Dorsolateral prefrontal cortex (tissue), 122 donors: ENCODE measurements at places on chromosomes 12 and 14.

DNA sequence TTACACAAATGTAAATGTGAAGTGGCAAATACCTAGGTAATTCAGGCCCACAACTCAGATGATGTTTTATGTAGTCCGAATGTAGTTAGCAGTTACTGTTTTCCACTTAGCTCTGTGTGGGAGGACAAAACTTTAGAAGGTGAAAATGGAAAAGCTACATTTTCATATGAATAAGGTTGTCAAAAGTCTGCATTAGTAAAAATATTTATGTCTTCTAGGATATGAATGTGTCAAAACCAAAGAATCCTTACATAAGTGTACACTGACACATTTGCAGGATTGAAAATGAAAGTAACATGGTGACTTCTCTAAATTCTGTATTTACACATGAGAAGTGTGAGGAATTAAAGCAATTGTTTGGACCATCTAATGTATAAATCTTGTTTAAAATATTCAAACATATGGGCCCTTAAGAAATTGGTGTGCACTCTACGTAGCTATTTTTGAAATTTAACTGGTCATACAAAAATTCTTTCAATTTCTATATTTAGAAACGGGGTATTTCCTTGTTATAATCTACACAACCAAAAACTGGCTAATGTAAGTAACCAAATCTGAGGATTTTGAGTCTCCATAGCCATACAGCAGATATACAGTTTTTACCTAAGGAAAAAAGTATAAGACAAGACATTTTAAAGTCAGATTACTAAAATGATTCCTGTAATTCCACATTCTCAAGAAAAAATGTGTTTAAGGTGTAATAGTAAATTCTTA is 5.4 kb downstream of the CDKN1B start:
- DNase-seq: no peak

DNA sequence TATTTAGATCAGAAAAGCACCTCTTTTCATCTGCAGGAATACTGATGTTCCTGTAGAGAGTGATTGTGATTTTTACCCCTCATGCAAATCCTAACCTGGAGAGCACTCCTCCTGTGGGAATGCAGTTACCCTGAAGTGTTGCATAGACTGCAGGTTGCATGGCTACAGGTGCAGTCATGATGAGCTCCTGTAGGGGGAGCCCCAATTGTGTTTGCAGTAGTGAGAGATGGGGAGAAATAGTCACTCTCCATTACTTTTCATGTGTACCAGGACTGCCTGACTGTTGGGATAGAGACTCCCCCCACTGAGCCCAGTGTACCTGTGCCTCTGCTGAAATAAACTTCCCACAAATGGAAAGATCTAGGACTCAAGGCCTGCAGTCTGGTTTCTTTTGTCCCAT is 1086.5 kb downstream of the SLC6A15 start:
- no peak for DNase-seq

DNA sequence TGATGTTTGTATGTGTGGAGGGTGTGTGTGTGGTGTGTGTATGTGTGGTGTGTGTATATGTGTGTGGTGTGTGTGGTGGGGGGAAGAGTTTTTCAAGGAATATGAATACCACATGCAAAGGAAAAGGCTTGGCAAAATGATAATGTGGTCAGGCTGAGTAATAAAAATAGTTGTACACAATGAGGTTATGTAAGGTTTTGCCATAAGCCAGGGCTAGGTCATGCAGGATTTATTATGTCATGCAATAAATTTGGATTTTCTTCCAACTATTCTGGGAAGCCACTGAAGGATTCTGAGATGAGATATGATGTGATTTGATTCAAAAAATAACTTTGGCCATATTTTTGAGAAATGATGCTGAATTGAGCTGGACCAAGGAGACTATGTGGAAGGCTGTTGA is 1191.6 kb upstream of the SEL1L start:
- DNase-seq: no peak

- DNase-seq: no peak
These were observed 16.2 kb downstream of the KRT80 start for GRCh38 chr12:52175371-52176350.

DNA sequence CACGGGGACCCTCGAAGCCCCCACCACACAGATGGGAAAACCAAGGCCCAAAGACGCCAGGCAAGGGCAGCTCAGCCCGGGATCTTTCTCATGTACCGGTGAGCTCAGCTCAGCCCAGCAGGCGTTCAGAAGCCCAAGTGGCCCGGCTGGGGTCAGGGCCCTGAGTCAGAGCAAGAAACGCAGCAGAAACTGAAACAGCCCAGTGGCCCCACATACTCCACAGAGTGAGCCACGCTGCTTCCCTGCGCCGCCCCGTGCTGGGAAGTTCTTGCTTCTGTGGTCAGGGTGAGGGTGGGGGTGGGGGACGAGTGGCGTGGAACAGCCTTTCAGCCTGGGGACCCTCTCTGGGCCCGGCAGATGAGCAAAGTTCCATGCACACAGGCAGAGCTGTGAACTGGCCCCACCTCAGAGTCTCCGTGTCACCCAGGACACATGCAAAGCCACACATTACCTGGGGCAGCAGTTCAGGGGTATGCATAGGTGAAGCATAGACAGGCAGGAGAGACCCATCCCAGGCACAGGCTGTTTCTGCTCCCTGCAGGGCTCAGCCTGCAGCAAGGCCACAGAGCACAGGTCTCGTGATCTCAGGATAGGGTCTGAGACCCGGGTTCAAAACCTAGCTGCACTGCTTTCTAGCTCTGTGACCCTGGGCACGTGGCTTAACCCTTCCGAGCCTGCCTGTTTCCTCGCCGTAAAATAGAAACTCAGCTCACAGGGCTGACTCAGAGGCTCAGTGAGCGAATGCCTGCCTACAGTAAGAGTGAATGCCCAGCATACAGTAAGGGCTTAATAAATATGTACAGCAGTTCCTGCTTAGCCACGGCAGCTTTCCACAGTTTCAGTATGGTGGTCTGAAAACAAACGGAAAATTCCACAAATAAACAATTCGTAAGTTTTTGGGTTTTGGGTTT is 21.6 kb downstream of the NCOR2 start:
- DNase-seq: no peak

DNA sequence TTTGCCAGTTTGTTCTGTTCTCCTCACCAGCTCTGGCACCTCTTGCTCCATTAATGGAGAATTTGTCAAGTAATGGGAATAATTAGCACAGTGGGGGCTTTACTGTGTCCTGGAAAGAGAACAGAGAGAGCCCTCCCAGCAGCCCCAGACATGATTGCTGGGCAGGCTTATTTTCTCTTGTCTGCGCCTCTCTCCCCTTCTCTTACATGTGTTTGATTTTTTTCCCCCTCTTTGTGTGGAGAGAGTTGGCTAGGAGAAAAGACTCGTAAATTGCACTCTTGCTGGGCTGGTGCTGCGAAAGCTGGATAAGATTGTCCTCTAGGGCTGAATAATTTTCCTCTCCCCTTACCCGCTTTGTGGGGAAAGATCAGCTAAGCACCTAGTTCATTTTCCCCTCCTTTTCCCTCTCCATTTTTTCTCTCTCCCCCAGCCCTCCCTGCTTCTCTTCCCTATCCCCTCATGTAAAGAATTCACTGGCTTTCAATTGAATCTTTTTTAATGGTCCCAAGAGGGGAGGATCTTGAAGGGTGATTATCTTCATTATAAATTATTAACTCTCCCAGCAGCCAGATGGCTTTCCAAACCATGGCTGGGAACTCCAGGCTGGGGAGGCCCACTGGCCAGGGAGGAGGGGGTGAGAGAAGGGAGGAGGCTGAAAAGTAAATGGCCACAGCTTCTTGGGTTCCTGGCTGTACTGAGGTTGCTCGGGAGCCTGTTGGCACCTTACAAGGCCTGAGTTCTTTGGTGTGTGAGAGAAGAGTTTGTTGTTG is 62.2 kb downstream of the NRXN3 start:
- no peak for DNase-seq

GRCh38 chr12:15608941-15609340 is 180.2 kb downstream of the EPS8 start:
- no peak for DNase-seq
